ENCODE measurements at places on chromosomes 3 and 15.

DNA sequence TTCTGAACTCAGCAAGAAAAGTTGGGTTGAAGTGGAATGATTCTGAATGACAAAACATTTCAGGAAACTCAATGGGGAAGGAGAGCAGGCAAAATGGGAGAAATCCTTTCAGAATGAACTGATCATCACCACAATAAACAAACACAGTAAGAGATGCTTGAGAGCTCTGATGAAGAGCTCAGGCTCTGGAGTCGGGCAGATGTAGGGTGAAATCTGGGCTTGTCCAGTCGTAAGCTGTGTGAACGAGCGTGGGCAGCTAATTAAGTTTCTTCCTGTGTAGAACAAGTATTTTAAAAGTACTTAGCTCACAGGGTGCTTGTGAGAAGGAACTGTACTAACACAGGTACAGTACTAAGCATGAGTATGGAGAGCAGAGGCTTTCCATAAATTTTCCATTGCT is 406.2 kb downstream of the FOXP1 start:
- no peak for DNase-seq

- DNase-seq: no peak
Observed at GRCh38 chr3:197516517-197516889, 39.3 kb downstream of the BDH1 start.

- DNase-seq: no peak
Observed at GRCh38 chr3:45677033-45677446, 12.2 kb upstream of the SACM1L start.

- no peak for DNase-seq
Observed at GRCh38 chr3:183731611-183732010, 34.0 kb downstream of the YEATS2 start.

DNA sequence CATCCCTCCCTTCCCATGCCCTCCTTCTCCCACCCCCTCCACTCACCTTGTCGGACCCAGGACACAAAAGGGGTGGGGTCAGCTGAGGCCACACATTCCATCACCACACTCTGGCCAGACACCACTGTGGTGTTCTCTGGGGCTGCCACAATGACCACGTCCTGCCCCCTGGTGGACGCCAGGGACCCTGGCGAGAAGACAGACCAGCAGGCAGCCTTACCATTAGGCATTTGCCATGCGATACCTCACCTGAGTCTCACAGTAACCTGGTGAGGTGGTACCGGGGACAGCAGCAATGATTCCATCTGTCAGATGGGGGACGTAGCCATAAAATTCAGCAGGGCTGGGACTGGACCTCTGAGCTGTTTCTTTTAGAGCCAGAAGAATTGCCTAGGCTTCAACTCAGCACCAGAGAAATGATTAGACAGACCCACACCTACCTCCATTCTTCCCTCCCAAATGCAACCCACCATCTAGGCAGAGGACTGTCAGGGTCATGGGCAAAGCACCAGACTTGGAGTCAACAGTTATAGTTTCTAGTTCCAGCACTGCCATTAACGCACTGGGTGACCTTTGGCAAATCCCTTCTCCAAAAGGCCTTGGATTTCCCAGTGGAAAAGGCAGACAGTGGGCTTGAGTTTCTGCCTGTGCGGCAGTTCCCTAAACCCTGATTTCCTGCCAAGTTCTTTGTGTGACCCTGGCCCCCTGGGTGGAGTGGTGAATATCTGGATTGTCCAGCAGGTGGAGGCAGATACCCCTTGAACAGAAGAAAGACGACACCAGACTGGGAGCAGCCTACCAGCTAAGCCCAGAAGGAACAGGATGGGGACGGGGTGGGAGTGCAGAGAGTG is 21.8 kb downstream of the IGDCC4 start:
- DNase-seq: peak; percentile 78

DNA sequence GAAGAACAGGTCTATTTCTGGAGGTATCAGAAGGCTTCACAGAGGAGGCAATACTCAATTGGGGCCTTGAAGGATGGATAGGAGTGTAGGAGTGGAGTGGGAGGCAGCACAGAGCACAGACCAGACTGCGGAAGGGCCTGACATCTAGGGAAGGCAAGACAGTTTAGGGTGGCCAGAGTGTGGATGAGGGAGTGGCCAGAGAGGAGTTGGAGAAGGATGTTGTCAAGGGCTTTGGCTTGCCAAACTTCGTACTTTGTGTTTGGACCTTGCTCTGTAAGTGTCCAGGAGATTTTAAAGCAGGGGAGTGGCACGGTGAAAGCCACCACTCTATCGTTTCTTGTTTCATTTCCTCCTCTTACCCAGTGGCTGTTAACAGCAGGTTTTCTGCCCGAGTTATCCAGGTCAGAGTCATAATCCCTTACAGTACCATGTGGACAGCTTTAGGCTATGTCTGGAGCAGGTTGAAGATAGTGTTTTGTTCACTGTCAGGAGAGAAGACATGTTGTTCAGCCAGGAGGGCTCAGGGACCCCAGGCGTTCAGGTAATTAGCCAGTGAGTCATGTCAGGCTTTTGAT is 12.3 kb downstream of the SMAD3 start:
- no peak for DNase-seq

DNA sequence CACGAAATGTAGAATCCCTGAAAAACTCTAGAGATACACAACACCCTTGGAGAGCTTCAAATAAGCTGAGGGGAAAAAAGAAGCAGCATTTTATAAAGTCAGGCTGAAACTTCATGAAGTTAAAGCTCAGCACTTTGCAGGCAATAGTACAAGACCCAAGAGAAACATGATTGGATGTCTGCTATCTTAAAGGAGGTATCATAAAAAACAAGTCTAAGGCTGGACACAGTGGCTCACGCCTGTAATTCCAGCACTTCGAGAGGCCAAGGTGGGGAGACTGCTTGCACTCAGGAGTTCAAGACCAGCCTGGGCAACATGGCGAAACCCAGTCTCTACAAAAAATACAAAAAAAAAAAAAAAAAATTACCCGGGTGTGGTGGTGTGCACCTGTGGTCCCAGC is 42.9 kb downstream of the NPTN start:
- no peak for DNase-seq

DNA sequence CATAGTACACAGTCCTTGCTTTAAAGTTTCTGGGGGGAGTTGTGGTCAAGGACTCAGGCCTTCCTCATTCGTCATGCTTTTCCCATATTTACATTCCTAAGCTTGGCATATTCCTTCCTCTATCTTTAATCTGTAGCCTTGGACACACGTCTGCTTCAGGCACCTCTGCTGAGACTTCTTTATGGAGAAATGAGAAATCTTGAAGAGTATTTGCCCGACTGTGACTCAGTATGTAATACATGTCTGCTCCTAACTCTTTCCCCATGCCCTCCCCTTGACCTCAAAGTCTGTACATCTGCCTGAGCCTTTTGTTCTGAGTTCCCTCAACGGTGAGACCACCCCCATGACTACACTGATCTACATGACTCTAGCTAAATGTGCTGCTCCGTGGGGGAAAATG is 246.1 kb downstream of the SI start:
- DNase-seq: no peak

DNA sequence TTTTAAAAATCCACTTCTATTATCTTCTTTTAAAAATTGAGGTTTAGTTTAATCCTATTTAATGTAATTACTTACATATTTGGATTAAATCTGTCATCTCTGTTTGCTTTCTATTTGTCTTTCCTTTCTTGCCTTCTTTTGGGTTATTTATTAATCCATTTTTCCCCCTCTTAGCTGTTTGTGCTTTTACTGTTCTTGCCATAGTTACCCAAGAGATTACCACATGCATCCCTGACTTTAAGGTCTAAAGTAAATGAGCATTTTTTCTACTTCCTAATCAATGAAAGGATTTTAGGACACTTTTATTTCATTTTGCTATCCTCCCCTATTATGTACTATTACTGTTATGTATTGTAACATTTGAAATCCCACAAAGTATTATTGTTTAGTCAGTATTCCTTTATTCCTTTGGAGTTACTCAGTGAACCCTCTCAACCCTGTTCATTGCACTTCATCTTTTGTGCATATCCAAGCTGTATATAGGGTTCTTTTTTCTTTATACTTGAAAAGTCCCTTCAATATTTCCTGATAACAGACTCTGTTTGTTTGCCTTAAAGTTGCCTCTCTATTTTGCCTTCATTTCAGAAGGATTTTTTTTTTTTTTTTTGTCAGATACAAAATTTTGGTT is 62.7 kb downstream of the MEF2A start:
- no peak for DNase-seq

DNA sequence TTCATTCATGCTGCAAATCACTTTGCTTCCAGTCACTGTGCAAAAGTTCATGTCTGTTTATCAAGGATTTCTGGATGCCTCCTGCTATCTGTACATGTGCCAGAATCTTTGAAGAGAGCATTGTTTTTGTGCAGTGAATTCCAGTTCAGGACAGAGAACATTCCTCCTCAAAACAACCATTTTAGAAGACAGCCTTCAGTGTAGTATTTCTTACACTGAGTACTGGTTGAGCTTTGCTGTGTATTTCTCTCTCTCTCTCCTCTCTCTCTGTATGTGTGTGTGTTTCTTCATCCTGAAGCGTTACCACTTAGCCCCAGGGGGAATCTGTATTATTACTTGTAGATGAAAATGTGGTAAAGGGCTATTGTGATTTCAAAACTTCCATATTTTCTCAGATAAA is 123.8 kb upstream of the CHL1 start:
- no peak for DNase-seq

GRCh38 chr15:90056529-90056928 is 45.7 kb downstream of the IDH2 start:
- no peak for DNase-seq

DNA sequence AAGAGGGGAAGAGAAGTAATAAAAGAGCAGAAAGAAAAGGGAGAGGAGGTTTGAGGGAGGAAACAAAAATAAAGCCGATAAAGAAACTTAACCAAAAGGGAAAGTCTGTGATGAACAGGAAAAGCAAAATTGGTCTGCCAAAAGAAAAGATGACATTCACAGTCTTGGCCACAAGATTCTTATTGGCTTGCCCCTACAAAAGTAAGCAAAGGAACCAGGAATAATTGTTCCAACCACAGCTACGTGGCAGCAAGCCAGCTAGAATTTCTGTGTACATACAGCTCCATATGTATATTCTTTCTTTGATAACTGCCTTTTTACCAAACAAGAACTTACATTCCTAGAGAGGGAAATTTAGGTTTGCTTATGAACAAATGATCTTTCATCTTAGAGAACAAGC is 79.6 kb downstream of the MLH1 start:
- DNase-seq: no peak

- DNase-seq: no peak
Observed at GRCh38 chr3:10515884-10516495, 10.6 kb upstream of the ATP2B2 start.

- DNase-seq: no peak
Observed at GRCh38 chr3:73060302-73060723, 1.1 kb upstream of the EBLN2 start.

DNA sequence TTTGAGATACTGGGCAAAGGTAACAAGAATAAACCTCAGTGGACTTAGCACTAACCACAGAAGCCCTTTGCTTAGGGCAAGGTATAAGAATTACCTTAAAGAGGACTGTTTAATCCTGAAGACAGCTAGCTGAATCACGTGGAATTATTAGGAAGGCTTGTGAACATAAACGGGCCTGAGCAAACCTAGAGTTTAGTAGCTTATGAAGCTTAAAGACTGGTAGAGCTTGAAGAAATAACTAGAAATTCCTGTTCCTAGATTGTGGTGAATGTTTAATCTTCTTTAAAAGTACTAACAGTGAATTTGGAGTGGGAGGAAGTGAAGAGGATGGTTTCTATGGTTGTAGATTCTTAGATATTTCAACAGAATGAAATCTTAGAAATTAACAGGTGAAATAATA is 428.9 kb upstream of the THRB start:
- DNase-seq: no peak

- DNase-seq: peak; percentile 38
Observed at GRCh38 chr3:137692803-137693431, 71.2 kb upstream of the SOX14 start.

DNA sequence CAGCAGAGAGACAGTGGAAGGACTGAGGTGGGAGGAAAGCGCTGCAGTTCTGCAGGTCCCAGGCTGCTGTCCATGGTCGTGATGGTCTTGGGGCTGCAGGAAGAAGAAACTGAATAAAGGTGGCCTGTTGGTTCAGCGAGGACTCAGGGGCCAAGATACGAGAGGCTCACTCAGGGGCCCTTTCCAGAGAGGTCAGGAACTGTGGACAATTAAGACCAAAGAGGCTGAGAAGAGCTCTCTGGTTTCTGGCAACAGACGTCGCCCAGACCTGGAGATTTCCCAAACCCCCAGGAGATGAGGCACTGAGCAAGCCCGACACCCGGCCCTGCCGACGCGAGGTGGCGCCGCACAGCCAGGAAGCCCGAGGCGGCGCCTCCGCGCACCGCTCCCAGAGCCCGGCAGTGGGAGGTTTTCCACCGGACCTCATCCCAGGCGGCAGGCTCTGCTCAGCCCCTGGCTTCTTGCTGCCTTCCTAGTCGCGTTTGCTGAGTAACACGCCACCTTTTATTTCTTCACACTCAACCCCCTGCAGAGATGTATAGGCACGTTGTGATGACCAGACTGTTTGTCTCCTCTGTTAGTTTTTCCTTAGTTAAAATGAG is 56.4 kb upstream of the ARRDC4 start:
- DNase-seq: peak; percentile 75

- DNase-seq: no peak
Observed at GRCh38 chr3:171804618-171805389, 5.5 kb downstream of the PLD1 start.

DNA sequence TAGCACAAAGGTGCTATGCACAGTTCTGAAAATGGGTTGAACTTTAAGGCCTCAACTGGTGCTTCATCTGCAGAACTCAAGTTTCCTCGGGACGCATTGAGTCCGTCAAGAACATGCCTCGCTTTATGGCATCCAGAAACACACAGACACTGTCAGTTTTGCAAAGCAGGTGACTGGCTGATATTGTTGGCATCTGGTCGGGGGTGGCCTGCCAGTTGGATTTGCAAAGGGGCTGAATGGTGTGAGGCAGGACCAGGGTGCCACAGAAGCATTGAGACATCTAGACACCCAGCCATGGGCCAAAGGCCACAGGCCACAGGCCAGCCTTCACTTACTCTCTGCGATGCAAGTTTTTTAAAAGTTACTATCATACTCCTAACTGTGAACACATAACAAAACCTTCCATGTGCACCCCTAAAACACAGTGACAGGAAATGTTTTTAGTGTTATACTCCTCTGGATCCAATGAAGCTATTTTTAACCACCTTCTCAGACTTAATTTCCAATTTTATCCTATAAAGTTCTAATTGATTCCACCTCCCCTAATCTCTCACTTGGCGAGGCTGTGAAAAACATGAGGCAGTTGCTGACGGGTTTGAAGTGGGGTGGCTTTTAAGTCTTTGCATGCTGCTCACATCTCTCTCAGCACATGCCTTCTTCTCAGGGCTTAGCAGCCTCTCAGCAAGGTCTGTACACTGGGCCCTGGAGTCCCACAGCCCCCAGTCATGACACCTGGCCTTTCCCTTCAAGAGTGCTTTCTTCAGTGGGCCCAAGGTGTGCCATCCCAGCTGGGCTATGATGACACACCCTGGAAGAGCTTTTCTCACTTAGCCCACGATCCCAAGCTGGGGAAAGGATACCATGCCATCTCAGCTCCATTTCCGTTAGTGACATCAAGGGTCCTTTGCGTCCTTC is 38.5 kb upstream of the DUSP7 start:
- DNase-seq: no peak

GRCh38 chr15:23734862-23735261 is 47.8 kb upstream of the NDN start:
- no peak for DNase-seq

- DNase-seq: no peak
Observed at GRCh38 chr3:159852266-159852665, 136.4 kb upstream of the IL12A start.

GRCh38 chr3:142987707-142988106 is 13.7 kb upstream of the U2SURP start:
- DNase-seq: no peak

GRCh38 chr3:32120471-32120870 is 14.1 kb downstream of the GPD1L start:
- no peak for DNase-seq

GRCh38 chr3:173706630-173707029 is 309.1 kb downstream of the NLGN1 start:
- no peak for DNase-seq

Data from neural crest cell (in vitro differentiated cells).